Effector CD4-positive, alpha-beta T cell (primary cell): ENCODE measurements at places on chromosomes 12 and 14.

- no peak for DNase-seq
These were observed 716 bp upstream of the PTGDR start for GRCh38 chr14:52266782-52267181.

GRCh38 chr12:6852651-6853354, 853 bp downstream of the USP5 start:
- DNase-seq, result peak; percentile 45

DNA sequence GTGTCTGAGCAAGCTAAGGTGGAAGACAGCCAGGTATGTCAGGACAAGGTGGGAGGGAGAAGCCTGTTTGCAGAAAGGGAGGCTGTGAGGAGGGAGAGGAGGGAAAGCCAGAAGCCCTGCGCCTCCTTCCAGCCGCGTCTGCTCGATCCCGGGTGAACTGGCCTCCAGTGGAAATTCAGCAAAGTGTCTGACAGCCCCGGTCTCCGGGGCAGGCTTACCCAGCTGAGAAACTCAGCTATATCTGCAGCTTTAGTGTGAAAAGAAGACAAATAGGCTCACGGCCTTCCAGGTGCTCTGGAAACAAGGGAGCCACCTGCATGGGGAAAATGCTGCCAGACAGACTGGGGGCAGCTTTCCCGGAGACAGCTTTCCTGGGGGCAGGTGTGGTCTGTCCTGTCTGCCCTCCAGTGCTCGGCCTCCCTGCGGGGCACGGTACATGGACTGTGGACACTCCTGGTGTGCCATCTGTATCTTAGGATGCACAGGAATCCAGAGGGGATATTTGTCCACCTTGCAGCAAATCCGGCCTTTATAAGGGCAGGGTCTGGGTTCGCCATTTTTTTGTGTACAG, 6.3 kb downstream of the RFLNA start:
- no peak for DNase-seq

GRCh38 chr12:131067981-131068851, 114.5 kb downstream of the ADGRD1 start:
- DNase-seq, result no peak

- DNase-seq, result no peak
These were observed 3.0 kb downstream of the KIF5A start for GRCh38 chr12:57552835-57553313.

DNA sequence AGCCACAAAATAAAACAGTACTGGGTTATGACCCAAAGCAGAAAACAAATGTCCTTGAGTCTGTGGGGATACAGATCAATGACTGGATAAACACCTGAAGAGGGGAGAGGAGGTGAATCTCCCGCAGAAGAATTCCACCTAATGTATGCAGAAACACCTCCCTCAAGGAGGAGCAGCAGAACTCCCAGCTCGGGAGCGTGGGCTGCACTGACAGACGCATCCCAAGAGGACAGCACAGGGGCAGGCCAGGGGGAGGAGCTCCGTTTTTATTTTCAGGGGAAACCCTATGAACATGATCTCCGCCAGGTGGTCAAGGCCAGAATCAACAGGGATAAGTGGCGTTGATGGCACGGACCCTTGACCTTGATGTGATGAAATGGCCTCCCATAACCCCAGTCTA, 41.8 kb upstream of the PPP2R5C start:
- no peak for DNase-seq

DNA sequence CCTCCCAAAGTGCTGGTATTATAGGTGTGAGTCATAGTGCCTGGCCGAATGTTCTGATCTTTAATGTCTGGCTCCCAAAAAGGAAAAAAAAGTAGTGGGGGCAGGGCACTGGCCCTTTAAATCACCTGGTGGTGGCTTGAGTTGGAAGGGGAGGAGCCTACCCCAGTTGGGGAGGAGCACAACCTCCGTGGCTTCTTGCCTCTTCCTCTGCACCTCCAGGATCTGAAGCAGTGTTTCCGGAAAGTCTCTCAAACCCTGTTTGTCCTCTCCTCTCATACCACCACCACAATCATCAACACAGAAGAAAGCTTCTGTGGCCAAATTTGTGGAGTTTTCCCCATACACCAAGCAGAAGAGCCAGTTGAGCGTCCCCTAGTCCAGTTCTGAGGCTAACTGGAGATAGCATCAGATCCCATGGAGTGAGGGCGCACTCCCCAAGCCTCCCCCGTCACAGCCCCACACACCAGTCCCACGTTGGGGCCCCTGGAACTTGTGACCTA, 24.3 kb upstream of the RCOR1 start:
- peak; percentile 9 for DNase-seq

DNA sequence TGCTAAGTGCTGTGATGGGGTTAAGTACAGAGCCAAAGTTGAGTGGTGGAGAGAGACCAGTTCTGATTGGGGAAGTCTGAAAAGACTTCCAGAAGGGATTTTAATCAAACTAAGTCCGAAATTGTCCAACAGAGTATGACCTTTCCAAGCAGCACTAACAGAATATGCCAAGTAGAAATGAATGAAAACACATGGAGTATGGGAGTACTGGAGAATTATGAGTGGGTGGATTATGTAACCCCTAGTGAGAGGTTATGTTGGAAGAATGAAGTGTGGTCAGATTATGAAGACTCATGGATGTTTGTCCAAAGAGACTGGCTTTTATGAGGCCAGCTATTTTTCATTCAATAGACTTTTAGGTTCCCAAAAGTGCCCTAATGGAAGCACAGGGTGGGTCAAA, 94.0 kb upstream of the PLEKHA5 start:
- DNase-seq, result no peak

DNA sequence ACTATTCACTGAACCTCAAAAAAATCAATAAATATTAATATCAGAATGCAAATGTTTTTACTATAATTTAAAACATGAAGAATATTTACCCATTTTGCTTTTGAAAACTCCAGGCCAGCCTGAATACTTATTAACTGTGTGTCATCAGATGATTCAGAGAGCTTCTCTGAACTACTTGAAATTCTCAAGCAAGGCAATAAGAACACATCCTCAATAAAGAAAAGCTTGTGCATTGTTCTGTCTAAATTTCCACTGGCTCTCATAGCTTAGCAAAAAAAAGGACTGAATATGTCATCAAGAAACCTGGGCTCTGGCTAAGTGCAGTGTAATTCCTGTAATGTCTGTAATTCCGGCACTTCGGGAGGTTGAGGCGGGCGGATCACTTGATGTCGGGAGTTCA, 194.1 kb downstream of the BTG1 start:
- DNase-seq, result no peak

- no peak for DNase-seq
These were observed 4.2 kb downstream of the CORO1C start for GRCh38 chr12:108727161-108727560.

DNA sequence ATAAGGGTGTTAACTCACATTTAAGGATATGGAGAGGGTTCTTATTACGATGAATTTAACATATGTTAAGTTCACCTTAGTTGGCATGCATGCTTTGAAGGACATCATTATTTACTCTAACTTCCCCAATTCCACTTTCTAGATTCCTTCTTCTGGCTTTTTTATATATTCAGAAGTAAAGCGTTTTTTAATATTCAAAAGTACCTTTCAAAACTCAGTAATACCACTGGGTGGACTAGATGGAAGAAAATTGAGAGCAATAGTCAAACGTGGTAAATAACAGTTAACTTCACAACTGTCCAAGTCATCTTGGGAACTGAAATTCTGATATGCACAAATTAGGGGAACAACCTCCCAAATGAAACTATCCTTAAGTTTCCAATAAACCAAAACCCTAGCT, 9.1 kb downstream of the SINHCAF start:
- DNase-seq, result no peak

DNA sequence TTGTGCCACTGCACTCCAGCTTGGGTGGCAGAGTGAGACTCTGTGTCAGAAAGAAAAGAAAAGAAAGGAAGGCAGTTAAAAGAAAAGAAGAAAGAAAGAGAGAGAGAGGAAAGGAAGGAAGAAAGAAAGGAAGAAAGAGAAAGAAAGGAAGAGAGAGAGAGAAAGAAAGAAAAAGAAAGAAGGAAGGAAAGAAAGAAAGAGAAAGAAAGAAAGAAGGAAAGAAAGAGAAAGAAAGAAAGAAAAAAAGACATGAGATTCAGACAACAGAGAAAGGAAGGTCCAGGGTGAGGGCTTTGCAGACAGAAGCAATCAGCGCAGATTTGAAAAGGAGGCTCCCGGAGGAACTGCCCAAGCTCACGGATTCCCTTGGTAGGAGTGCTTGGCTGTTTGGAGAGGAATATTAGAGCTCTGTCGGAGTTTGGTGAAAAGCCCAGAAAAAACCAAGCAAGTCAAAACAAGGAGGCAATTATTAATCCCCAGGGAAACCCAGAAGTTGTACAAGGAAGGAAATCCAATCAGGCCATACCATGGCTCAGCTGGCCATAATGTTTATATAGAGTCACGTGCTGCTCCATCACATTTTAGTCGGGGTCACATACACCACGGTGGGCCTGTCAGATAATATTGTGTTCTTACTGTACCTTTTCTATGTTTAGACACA, 11.6 kb upstream of the CCDC85C start:
- no peak for DNase-seq

DNA sequence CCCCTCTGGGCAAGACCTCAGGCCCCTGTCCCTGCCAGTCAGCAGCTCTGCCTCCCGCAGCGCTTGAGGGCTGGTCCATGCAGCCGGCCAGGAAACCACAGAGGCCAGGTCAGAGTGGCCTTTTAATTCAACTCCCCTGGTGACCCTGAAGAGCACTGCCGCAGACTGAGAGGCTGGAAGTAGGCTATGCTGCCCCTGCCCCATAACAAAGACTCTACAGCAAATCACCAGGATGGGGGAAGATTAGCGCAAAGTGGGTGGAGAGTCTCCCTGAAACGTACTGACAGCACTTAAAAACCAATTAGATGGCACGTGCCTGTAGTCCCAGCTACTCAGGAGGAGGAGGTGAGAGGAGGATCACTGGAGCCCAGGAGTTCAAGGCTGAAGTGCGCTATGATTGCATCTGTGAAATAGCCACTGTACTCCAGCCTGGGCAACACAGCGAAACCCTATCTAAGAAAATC, 70.5 kb downstream of the ITPK1 start:
- no peak for DNase-seq

DNA sequence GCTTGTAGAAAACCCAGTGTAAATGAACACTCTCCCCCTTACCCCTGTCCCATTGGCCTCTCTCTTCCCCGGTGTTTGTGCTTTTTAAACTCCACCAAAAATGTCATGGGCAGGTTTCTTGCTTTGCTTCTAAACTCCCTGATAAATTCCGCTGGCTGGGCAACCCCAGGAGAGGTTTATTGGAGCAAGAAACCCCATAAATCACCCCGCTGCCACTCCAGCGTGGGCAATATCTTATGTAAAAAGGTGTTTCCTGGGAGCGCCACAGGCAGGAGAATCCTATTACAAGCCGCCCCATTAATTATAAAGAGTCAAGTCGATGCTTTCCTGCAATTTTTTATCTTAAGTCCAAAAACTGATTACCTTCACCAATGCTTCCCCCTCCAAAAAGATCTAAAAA, 22.8 kb downstream of the LHX5 start:
- no peak for DNase-seq

- no peak for DNase-seq
These were observed 80.6 kb downstream of the PRICKLE1 start for GRCh38 chr12:42508913-42509460.

GRCh38 chr14:32666308-32666707, 272.4 kb upstream of the NPAS3 start:
- DNase-seq, result no peak

DNA sequence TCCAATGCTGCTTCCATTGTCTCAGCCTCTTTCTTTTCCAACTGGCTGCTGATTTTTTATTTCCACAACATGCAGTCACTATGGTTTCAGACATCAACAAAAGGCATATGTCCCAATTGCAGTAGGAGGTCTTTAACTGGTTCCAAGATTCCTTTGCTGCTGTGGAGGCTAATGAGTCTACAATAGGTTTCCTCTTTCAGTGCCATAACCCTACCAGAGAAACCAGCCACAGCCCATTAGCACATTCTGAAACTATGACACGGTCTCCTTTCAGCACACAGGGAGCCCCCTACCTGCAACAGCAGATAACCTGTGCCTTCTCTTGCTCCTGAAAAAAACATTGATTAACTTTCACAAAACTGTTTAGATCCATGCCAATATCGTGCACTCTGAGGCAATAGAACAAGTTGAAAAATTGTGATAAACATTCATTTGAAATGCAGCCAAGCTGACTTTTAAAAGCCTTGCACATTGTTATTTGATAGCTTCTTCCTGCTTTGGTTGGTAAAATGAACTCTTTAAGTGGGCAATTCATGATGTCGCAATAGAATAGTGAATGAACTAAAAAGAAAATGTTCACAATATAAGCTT, 32.4 kb downstream of the PLEKHG7 start:
- DNase-seq, result no peak

- DNase-seq, result no peak
These were observed 296.6 kb upstream of the PRICKLE1 start for GRCh38 chr12:42886160-42886559.

- DNase-seq, result no peak
These were observed 567.2 kb downstream of the SNAPC1 start for GRCh38 chr14:62329427-62329826.

- no peak for DNase-seq
These were observed 84.3 kb upstream of the NCOR2 start for GRCh38 chr12:124651516-124652273.

DNA sequence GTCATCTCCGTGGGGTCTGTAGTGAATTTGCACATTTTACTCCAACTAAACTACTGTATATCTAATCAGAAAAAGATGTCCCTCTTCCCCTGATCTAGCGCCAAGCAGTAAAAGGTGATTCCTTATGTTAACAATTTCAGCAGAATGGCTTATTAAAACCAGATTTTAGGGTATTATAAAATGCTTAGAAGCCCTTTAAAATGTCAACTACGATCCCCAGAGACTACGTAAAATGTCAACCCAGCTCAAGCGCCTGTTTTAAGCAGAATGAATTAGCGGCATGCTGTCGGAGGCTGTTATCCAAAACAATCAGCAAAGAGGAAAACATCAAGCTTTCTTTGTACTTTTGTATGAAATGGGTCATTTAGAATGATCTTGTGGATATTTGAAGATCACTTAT, 408.9 kb downstream of the SOX5 start:
- no peak for DNase-seq

- no peak for DNase-seq
These were observed 565 bp downstream of the CCDC77 start for GRCh38 chr12:402029-402389.

GRCh38 chr12:2493086-2493485, 301.7 kb upstream of the FKBP4 start:
- DNase-seq, result no peak

DNA sequence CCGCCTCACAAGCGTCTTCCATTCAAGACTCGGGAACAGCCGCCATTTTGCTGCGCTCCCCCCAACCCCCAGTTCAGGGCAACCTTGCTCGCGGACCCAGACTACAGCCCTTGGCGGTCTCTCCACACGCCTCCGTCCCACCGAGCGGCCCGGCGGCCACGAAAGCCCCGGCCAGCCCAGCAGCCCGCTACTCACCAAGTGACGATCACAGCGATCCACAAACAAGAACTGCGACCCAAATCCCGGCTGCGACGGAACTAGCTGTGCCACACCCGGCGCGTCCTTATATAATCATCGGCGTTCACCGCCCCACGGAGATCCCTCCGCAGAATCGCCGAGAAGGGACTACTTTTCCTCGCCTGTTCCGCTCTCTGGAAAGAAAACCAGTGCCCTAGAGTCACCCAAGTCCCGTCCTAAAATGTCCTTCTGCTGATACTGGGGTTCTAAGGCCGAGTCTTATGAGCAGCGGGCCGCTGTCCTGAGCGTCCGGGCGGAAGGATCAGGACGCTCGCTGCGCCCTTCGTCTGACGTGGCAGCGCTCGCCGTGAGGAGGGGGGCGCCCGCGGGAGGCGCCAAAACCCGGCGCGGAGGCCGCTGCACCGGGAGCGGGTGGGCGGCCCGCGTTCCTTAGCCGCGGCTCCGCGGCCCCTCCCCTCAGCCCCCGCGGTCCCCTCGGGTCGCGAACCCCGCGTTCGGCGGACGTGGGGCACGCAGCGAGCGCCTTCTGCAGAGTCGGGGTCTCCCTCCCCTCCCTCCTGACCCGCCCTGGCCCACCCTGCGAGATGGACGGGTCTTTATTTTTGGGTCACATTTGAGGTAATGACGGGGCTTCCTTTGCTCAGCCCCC, at the start of gene UBC:
Gene UBC, minus strand, starts transcription at position 259 of the 847 bp plus-strand sequence. CDS start 879 bp downstream, outside the sequence.
- DNase-seq, result peak; percentile 90
